CD4-positive, alpha-beta T cell treated with Interleukin-1 beta for 1 hour (primary cell): ENCODE measurements at places on chromosomes 6 and 20.

DNA sequence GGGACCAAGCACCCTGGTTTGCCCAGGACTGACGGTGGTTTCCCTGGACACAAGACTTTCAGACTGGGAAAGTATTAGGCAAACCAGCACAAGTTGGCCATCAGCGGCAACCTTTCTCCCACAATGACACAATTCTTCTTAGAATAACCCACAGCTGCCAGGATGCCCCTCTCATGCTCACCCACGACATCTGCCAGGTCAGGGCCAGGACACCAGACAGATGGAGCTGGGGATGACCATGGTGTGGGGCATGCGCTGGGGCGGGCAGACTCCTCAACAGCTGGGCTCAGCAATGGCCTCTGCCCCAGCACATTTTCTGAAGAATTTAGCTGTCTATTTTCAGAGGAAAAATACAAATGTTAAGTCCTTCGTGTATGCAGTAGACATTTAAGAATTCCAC, 226.4 kb downstream of the FNDC1 start:
- DNase-seq, result no peak

DNA sequence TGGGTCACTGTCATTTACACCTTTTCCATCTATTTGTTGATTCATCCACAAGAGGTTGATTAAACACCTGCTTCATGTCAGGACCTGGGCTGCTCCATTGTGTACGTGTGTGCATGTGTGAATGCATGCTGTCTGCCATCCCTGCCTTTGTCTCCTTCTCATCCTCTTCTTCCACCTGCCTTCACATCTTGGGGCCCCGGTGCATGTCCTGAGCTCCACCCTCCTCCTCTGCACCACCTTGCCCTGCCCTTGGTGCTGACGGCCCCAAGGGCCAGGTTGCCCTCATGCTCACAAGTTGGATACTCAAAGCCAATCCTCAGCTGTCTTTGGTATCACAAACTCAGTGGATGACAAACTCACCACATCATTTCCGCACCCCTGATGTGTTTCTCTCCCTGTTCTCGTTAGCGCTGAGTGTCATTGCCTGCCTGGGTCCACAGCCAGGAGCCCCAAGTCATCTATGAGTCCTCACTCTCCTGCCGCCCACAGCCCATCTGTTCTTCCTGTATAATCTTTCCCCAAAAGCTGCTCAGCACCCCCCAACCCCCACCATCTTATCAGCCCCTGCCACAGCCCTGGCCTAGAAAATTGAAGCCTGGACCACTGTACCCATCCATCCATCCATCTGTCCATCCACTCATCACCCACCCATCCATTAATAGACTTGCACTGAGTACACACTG, 85.0 kb downstream of the SRC start:
- DNase-seq, result no peak

GRCh38 chr6:3643921-3644738, 107.4 kb downstream of the PXDC1 start:
- no peak for DNase-seq

DNA sequence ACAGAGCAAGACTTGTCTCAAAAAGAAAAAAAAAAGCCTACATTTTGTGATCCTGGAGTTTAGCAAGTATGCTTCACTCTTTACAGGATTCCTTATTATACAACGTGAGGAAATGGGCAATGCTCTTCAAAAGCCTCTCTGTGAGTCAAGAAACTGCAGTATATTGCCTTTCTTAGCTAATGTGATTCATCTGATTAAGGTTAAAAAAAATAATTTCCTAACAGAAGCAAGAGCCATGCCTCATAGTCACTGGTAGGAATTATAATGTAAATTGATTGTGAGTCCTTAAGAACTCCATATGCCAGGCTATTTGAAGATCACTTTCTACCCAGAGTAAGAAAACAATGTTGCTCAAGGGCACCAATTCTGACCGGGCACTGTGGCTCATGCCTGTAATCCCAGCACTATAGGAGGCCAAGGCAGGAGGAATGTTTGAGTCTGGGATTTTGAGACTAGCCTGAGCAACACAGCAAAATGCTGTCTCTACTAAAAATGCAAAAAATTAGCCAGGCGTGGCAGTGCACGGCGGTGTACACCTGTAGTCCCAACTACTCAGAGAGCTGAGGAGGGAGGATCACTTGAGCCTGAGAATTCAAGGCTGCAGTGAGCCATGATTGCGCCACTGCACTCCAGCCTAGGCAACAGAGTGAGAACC, 43.3 kb downstream of the SLC26A8 start:
- no peak for DNase-seq

DNA sequence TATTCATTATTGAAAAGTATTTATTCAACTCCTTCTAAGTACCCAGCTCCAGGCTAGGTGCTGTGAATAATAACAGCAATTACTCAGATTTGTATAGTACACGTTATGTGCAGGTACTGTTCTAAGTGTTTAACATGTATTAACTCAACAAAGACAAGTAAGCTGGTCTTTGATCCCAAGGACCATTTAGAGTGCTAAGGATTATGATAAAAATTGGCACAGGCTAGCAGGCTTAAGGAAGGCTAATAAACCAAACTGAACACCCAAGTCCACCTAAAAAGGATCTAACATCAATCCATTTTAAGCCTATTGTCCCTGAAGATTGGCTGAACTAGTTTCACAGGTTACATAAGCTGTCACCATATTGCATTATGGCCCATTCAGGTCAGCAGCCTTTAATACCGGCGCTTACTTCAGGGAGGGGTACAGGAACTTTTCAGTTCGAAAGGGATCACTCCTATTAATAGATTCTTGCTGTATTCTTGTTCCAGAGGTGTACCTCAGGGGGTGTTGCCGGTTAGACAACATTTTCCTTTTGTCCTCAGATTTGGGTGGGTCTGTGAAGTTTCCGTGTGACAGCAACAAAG, 99.0 kb upstream of the GMDS start:
- no peak for DNase-seq

- peak; percentile 11 for DNase-seq
Observed at GRCh38 chr6:36033935-36034334, 6.3 kb downstream of the MAPK14 start.

- no peak for DNase-seq
Observed at GRCh38 chr6:49849213-49849907, 17.0 kb downstream of the CRISP1 start.

DNA sequence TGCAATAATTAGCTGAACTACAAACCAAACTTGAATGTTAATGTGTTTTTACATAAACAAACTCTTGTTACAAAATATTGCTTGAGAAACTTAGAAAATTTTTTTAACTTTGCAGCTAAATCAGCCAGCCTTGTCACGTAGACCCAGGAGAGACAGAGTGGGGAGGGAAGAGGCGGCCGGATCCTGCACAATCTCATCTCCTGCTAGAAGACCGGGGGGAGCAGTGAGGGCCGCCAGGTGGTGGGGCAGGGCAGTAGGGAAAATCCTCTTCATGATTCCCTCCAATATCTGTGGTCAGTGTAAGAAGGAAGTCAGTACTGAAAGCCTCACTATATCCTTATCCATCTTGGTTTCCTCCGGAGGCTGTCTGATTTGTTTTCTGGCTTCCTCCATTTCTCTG, 193.3 kb downstream of the PACRG start:
- DNase-seq, result no peak

DNA sequence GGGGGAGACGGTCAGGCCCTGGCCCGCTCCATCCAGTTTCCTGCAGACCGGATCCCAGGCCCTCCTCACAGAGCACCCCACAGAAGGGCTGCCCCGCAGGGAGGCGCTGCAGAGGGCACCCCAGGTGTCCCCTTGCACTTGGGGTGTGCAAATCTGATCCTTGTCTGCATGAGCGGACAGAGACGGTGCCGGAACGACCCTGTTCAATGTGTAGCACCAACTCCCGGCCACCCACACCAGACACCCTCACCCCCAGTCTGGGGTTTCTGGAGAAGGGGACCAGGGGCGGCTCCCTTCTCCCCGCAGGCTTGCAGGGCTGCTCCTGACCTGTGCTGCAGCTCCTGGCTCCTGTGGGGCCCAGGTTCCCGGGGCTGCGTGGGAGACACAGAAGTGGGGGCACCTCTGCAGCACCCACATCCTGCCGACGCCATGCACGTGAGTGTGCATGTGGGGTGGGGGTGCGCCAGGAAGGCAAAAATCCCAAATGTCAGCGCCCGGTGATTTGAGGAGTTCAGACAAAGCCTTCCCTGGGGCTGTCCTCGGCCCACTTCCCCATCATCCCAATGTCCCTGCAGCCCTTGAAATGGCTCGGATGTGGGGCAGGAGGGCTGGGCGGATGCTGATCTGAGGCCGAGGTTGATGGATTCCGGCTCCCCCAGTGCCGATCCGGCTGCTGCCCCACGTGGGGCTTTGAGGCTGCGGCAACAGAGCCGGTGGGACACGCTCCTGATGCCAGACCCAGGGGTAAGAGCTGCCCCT, 85.3 kb upstream of the BHLHE23 start:
- no peak for DNase-seq

- DNase-seq, result no peak
Observed at GRCh38 chr6:139016337-139017213, 12.0 kb upstream of the ABRACL start.

- no peak for DNase-seq
Observed at GRCh38 chr6:135033238-135033637, 21.4 kb downstream of the HBS1L start.

- peak; percentile 22 for DNase-seq
Observed at GRCh38 chr6:6319952-6320811, at the start of gene F13A1. TSS of gene F13A1 (minus strand) at chr6:6320662. CDS start at chr6:6318664, 1,998 bp downstream.

- no peak for DNase-seq
Observed at GRCh38 chr20:16477632-16478031, 95.6 kb downstream of the KIF16B start.

- DNase-seq, result no peak
Observed at GRCh38 chr6:17899491-17899890, 87.9 kb downstream of the KIF13A start.

DNA sequence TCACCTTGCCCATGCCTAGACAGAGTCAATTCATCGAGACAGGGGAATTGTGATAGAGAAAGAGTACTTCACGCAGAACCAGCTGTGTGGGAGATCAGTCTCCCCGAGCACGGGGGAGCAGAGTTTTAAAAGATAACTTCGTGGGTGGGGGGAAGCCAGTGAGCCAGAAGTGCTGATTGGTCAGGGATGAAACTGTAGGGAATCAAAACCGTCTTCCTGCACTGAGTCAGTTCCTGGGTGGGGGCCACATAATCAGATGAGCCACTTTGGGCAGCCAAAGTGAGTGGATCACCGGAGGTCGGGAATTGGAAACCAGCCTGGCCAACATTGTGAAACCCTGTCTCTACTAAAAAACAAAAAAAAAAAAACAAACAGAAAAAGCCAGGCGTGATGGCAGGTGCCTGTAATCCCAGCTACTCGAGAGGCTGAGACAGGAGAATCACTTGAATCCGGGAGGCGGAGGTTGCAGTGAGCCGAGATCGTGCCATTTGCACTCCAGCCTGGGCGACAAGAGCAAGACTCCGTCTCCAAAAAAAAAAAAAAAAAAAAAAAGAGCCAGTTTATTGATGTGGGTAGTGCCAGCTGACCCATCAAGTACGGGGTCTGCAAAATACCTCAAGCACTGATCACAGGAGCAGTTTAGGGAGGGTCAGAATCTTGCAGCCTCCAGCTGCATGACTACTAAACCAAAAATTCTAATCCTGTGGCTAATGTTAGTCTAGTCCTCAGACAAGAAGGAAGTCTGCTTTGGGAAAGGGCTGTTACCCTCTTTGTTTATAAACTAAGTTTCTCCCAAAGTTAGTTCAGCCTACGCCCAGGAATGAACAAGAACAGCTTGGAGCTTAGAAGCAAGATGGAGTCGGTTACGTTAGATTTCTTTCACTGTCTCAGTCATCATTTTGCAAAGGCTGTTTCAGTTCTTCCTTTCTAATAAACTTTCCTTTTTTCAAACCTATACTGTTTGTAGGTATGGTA, 3.9 kb upstream of the TRIM39 start:
- DNase-seq, result no peak

DNA sequence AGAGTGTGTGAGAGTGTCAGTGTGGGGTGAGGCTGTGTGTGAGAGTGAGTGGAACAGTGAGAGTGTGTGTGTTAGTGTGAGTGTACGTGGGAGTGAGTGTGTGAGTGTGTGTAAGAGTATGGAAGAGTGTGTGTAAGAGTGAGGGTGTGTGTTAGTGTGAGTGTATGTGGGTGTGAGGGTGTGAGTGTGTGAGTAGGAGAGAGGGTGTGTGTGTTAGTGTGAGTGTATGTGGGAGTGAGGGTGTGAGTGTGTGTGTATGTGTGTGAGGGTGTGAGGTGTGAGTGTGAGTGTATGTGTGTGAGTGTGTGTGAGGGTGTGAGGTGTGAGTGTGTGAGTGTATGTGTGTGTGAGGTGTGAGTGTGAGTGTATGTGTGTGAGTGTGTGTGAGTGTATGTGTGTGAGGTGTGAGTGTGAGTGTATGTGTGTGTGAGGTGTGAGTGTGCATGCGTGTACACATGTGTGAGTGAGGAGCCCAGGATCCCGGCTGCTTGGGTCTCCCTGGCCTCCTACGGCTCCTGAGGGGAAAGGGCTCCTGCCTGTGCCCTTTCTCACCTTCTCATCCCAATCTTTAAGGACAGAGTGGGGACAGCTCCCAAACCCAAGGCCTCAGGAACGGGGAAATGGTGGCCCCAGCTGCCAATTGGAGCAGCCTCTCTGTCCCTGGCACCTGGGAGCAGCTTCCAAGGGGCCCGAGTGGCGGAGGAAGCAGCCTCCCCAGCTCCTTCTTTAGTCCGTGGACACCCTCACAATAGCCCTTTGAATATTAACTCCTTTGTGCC, 100.2 kb downstream of the PSMB1 start:
- no peak for DNase-seq

DNA sequence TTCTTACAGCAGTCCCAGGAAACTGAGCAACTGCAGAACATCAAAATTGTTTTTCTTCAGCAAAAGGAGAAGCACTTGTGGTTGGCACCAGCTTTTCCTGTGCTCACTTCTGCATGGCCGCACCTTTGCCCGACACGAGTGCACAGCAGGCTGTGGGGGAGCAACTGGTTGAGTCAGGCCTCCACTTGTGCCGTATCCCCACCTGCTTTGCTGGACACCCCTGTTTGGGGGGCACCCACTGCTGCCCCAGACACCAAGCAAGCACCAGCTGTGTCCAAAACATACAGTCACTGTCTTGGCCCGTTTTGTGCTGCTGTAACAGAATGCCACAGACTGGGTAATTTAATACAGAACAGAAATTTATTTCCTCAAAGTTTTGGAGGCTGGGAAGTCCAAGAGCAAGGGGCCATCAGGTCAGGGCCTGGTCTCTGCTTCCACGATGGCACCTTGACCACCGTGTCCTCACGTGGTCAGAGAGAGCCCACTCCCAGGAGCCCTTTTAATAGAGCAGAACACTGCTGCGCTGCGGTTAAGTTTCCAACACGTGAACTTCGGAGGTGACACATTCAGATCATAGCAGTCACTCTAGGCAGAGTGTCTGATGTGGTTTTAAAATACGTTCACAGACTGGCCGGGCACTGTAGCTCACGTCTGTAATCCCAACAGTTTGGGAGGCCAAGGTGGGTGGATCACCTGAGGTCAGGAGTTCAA, 8.7 kb upstream of the GMEB2 start:
- peak; percentile 81 for DNase-seq

- no peak for DNase-seq
Observed at GRCh38 chr6:155026022-155026705, 31.0 kb downstream of the TIAM2 start.

- no peak for DNase-seq
Observed at GRCh38 chr6:53433261-53433950, 84.7 kb upstream of the ELOVL5 start.

DNA sequence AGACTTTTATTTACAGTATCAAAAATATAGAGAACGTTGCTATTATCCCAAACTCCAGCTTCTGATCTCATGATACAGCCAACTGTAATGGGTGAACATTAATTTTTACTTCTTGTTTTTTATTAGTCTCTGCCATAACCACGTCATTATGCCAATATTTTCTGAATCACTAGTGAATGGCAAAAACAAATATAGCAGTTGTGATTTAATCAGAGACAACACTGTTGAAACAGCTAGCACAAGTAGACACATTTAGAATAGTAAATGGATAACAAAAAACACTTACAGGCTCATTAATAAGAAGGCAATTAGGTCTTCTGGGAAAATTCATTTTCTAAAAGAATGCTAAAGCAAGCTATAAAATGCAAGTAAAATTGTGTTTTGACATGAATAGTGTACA, 8.1 kb downstream of the PTPRK start:
- DNase-seq, result no peak
